ENCODE measurements at places on chromosomes 16 and 17.

GRCh38 chr17:78345791-78346494, 13.9 kb downstream of the SOCS3 start:
- DNase-seq = no peak

DNA sequence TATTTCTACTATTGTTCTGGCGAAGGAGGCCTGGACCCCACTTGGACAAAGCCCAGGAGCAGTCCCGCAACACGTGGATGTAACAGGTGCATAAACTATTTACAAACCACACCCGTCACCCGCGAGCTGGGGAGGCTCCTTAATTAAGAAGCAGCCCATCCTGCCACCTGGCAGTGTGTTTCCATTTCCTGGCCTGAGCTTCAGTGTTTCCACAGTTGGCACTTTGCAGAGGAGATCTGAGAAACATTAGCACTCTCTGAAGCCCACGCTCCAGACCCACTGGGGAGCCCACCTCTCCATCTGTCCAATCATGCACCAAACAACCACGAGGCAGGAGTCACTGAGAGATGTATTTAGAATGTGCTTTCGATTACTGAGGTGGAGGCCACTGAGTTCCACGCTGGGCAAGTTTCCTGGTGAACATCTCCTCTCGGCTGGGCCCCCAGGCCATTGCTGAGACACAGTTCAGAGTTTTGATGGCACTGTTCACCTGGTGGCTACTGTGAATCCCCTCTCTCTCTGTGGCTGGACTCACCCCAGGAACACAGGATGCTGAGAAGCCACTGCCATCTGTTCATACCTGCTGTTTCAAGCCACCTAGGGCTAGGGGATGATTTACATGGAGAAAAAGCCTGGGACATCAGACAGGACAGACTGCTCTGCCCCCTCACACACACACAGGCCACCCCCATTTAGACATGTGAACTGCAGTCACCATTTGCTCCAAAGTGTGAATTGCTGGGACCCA, 129.1 kb downstream of the AIPL1 start:
- DNase-seq = no peak

- DNase-seq = no peak
These were observed 44.7 kb upstream of the LGALS9 start for GRCh38 chr17:27586203-27586721.

GRCh38 chr16:56125922-56126321, 65.4 kb upstream of the GNAO1 start:
- no peak for DNase-seq

- no peak for DNase-seq
These were observed 11.6 kb upstream of the SEPHS2 start for GRCh38 chr16:30457256-30457655.
